ENCODE measurements at places on chromosomes 11 and 22. TPM values are rescaled to one million over a fixed set of nuclear protein-coding genes. Genes with fewer than 3 reads are reported as not detected.
A peak's percentile ranks its signal among the peaks of the same experiment; 100 is the strongest.

Gene SLC25A17
- total RNA-seq: 19.6 TPM

Gene DSCAML1
- 4.2 TPM for total RNA-seq

DNA sequence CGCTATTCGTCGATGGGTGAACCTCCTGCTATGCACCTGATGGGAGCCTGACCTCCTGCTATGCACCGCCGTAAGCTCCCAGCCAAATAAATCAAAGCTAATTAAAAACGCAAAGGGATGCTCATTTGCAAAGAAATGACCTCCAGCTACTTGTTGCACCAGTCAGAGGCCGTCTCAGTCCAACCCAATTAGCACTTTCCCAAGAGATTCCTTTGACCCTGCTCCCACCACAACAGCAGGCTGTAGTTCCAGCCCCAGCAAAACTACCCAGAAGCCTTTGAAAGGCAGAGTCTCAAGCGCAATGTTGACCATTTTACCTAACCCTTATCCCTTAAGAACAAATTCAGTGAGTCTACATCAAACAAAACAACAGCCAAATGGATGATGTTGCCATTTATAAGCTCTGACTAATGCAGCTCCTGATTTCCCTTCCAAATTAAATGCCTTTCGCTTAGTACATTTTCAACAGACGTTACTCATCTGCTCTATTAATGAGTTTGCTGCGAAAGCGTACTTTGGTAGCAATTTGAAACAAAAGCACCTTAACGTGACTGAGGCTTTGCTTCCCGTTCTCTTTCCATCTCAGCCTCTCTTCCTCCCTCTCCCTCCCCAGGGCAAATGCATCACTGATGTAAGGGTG lies 17.2 kb upstream of the BSX start:
- DNase-seq: no peak

GRCh38 chr22:50581031-50581949 lies 1.4 kb downstream of the CHKB start:
- peak; percentile 64 for DNase-seq

GRCh38 chr11:91624021-91624420 lies 600.6 kb upstream of the FAT3 start:
- DNase-seq: no peak

DNA sequence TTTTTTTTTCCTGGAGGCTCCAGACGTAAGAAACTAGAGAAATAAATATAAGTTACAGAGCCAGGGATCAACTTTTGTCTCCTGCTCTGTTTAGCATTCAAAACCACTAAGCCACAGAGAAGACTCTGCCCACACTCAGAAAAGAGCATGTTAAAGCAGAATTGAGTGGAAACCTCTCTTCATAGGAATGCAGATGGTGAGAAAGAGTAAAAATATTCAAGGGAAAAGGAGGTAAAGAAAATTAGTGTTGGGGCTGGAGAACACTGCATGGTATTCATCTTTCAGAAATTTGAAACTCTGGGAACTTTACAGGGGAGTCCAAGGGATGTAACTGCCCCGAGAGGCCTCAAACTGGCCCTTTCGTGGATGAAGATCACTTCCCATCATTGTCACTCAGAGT lies 65.1 kb downstream of the CLMP start:
- no peak for DNase-seq

GRCh38 chr22:42300259-42301076 lies 30.0 kb upstream of the TCF20 start:
- DNase-seq: no peak

GRCh38 chr11:47398011-47398410 lies 10.4 kb upstream of the SLC39A13 start:
- DNase-seq: no peak

- no peak for DNase-seq
Observed at GRCh38 chr11:90845126-90845525, 622.3 kb upstream of the CHORDC1 start.

GRCh38 chr11:61887839-61888494 lies 3.4 kb downstream of the FADS3 start:
- DNase-seq: peak; percentile 79

DNA sequence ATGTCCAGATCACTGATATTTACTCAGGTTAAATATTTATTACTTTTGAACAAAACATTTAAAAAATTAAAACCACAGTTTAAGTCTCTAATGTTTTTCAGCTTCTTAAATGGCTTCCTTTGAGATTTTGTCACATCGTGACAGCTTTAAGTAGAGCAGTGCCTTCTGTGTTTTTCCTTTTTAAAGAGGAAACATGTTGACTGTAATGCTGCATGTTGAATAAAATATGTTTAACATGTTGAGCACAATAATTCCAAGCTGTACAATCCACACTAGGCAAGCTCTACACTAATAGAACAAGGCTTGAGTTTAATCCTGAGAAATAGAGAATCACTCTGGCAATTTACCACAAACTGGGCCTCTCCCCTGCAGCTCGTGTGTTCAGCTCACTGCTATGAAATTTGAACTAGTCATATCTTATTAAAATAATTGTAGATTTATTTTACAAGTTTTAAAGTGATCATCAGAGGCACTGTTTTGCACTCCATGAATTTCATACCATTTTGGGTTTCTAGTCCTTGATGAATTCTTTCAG lies 368.3 kb downstream of the SOX6 start:
- no peak for DNase-seq

DNA sequence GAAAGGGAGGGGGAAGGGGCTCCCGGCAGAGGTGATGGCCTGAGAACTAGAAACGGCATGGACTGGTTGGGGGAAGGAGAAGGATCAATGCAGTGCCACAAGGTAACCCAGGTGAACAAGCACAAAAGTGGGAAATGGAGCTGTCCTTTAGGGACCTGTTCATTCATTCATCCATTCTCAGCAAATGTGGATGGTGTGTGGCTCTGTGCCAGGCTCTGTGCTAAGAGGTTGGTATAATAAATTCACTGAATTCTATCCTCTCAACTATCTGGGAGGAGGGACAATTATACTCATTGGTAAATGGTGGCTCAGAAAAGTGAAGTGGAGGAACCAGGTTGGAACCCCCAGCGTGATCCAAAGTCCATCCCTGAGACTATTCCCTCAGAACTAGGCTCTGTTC lies 18.6 kb upstream of the ARAP1 start:
- no peak for DNase-seq

DNA sequence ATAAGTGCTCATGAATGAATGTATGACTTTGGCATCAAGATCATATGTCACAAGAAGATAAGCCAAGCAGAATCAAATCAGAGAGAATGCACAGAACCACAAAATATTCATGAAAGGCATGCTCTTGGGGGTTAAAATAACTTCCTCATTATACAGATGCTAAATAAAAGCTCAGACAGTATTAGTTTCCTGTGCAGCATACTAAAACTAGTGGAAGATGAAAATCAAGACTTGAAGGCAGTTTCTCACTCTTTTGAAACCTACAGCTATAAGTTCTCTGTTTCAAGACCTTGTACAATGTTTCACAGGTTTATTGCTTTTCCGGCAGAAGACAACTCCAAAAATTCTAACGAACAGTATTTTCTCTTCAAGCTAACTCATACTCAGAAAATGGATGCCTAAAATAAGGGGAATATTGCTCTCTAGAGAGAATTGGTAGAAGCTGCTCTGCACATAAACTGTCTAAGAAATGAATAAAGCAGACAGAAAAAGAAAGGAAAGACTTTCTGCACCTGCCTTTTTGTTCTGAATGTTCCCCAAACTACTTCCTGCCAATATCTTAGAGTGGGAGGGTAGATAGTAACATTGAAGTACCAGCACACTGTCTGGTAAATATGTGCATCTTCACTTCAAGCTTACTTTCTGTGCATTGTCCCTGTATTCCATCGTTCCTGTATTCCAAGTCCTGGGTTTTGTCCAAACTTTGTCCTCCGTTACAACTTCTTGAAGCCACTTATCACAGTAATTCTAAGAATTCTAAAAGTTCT lies 639.4 kb upstream of the FAT3 start:
- DNase-seq: no peak

DNA sequence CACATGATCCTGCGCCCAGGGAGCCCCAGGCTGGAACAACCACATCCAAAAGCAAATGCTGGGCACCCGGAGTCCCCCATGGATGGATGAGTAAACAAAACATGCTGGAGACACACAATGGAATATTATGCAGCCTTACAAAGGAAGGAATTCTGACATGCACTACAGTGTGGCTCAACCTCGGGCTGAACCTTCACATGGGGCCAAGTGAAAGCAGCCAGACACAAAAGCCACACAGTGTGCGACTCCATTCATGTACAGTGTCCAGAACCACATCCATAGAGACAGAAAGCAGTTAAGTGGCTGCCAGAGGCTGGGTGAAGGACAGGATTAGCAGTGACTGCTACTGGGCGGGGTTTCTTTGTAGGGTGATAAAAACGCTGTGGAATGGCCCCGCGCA lies 10.1 kb downstream of the POLR3H start:
- DNase-seq: no peak

DNA sequence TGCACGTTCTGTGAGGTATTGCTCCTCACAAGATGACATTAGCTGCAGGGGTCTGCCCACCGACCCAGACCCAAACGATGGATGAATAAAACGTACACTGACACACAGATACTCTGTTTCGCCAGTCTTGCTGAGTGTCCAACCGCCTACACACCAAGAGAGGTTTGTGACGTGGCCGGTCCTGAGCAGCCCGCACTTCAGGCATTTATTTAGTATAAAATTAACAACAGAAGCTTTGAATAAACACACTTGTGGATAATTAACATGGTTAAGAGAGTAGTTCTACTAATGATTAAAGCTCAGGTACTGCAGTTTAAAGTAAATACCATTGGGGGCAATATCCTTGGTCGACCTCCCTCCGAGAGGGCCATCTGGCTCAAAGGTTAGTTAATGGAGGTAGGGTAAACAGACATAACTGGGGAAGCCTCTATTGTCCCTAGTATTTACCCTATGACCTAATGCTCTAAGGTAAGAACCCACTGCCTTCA lies 75.7 kb downstream of the CCDC83 start:
- no peak for DNase-seq

DNA sequence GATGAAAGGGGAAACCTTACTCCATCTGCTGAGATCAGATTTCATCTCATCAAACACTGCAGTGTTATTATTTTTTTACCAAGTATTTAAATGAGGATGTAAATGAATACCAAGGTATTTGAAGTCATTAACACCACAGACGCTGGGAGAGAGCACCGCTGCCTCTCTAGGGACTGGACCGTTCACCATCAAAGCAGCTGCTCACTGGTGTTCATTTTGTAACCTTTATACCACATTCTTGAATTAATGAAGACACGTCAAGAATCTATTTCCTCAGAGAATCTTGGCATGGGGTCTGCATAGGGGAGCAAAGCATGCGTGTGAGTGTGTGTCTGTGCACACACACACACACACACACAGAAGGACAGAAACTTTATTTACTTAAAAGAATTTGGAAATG lies 15.6 kb downstream of the SIAE start:
- no peak for DNase-seq

DNA sequence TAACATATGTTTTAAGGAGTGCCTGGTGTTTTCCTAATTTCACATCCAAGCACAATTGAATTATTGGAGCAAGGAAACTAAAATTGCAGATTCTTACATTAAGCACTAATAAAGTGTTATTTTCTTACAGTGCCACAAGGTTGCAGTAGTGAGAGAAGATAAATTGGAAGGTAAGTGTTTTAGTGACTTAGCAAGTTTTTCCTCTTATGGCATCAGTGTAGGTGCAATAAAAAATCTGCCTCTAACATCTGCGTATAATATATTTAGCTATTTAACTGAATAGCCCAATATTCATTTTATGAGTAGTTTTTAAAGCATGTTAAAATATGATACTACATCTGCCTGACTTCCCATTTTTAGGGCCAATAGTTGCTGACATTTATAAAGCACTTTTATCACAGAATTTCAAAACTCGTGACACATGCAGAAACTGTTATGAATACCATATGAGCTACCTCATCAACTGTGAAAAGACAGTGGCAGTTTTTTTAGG lies 19.0 kb downstream of the POLD3 start:
- no peak for DNase-seq

GRCh38 chr11:65112546-65113360 lies 1.1 kb downstream of the TM7SF2 start:
- peak; percentile 64 for DNase-seq

GRCh38 chr22:35152316-35152715 lies 86.4 kb downstream of the ISX start:
- DNase-seq: no peak

- no peak for DNase-seq
Observed at GRCh38 chr22:50246242-50247175, 1.7 kb upstream of the TUBGCP6 start.

DNA sequence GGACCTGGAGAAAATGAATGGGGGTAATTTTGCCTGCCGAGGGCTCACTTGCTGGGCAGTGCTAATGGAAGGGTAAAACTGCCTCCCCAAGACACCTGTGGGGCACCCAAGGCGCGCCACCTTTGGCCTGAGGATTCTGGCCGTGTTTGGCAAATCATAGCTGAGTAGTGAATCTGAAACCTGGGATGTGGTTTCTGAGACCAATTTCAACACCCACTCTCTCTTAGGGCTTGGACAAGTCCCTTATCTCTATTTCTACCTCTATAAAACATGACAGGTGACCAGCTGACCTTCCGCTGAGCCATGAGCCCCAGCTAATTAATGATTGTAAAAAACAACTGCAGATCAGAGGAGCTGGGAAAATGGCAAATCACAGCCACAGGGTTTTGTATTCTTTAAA lies 1.5 kb upstream of the PACSIN3 start:
- no peak for DNase-seq

DNA sequence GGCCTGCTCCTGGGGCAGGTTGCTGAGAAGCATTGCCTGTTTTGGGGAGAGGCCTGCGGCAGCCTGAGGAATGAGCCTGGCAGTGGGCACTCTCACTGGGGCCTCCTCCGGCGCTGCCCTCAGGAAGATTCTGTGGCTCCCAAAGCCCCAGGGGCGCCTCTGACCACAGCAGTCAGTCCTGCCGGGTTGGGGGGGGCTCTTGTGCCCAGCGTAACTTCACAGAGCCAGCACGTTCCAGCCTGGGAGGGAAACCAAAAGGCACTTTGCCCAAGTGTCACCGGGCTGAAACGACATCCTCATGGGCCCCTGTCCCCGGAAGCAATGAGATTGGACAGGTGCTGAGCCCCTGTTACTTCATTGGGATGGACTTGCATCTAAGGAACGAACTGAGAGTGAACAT lies 4.3 kb upstream of the LRP5 start:
- DNase-seq: no peak

- no peak for DNase-seq
Observed at GRCh38 chr22:37940698-37941376, 12.6 kb downstream of the C22orf23 start.

DNA sequence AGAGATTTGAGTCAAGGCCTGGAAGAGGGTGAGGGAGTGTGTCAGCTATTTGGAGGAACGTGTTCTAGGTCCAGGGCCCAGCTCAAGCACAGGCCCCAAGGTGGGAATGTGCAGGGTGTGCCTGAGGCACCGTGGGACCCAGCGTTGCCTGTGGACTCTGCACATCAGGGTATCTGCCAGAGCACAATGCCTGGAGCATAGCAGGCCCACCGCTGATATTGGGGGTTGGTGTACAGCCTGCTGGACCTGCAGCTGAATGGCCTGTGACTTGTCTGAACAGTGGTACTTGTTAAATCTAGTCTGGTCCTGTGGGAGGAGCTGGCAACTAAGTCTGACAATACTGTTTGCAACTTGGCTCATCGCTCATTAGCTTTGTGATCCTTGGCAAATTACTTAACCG lies 131.7 kb downstream of the GRIK4 start:
- DNase-seq: no peak

All from sciatic nerve (tissue), 2 donors.